Endothelial cell (in vitro differentiated cells): ENCODE measurements at places on chromosomes 12 and 14.

GRCh38 chr12:131132118-131132892 lies 178.6 kb downstream of the ADGRD1 start:
- DNase-seq, result peak; percentile 91

DNA sequence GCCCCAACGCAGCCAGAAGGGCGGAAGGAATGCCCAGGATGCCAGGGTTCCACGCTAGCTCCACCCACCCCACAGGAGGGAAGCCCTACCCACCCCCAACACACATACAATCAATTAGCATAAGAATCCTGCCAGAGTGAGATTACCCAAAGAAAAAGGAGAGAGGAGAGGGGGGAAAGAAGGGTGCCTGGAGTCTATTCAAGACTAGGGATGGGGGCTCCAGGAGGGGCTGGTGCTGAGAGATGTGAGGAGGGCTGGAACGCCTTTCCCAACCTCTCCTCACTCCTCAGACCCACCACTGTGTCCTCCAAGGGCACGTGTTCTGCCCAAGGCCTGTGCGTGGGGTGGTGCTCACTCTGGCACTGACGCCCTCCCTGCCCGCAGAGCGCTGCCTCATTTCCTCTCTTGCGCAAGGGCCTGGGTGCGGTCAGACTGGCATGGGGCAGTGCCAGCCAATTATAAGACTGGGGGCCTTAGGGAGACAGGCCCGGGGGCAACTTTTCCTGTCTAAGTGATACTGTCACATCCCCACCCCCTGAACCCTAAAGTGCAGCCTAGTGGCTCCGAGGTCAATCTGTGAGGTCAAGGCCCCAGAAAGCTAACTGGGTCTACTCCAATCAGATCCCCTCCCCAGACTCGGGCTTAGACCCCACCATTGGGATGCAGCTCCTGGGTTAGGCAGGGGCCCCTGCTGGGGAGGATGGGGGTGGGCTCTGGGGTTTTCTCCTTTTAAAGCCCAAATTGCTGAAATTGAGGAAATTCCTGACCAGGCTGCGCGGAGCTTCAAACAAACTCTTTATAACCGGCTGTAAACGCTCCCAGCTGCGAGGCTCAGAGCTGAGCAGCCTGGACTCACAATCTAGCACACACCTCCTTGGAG lies 10.2 kb upstream of the ITGB7 start:
- no peak for DNase-seq

GRCh38 chr12:113970211-113970610 lies 4.1 kb upstream of the RBM19 start:
- DNase-seq, result no peak

GRCh38 chr12:13339538-13339937 lies 143.0 kb downstream of the EMP1 start:
- DNase-seq, result no peak

GRCh38 chr14:54138354-54139038 lies 181.9 kb upstream of the BMP4 start:
- DNase-seq, result no peak

DNA sequence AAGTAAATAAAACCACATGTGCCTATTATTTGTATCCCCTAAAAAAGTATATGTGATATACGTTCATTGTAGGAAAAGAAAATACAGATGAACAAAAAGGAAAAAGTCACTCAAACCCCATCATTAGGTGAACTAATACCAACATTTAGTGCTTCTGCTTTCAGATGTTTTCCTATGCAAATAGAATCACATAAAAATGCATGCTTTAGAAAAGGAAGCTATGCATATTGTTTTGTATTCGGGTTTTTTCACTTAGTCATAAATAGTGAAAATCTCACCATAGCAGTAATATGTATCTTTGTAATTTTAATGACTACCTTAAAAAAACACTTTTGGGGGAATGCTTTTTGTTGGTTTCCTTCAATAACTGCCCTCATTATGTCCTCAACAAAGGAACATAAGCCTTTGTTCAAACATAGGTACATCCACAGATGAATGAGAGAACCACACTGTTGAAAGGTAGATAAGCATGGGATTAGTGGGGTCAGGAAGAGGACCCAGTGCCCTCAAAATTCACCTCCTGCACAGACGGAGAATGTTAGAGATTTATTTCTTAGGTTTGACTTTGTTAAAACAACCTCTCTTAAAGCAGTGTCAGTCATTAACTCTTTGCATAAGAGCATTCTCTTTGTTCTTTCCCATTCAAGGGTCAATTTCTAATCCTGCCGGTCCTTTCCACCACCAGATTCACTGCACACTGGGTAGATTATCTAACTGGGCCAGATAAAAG lies 6.5 kb downstream of the AMDHD1 start:
- no peak for DNase-seq

DNA sequence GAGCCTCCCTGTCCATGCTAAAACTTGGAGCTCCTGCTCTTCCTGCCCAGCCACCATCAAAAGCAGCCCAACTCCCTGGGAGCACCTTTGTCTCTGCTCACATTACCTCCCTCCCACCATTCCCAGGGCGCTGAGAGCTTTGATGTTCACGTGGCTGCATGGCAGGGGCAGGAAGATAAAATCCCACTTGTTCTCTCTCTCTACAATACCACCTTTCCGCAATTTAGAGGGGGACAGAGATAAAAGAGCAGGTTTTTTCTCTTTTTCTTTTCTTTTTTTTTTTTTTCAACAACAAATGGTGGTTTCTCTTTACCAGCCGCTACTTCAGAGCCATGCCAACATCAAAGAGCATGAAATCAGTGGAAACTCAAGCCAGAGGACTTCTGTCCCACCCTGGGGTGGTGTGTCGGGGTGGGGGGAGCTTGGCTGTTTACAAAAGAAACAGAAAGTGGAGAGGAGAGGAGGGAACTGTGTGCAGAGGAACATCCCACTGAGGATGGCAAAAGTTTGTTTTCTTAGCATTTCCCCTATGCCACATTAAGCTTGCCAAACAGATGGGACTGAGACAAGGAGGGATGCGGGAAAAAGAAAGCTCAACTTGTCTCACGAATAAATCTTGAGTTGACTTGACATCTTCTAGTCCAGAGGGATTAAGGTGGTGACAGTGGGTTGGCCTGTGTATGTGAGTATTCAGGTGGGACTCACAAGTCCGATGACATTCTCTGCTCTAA lies 103.7 kb upstream of the NUDT4 start:
- no peak for DNase-seq

- no peak for DNase-seq
These were observed 10.0 kb downstream of the SLC38A4 start for GRCh38 chr12:46815809-46816208.

DNA sequence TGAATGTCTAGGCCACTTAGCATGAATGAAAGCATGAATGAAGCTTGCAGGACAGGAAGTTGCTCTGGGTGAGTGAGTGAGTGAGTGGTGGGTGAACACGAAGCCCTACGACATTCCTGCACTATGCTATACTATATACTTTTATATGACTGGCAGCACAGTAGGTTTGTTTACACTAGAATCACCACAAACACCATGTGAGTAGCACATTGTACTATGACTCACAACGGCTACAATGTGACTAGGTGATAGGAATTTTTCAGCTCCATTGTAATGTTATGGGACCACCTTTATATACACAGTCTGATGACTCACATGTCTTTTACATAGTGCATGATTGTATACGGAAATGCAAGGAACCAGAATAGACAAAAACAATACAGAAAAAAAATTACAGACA lies 1480.2 kb downstream of the AACS start:
- no peak for DNase-seq

- DNase-seq, result no peak
These were observed 39.7 kb upstream of the FBLN5 start for GRCh38 chr14:91987192-91987591.

- no peak for DNase-seq
These were observed 106.8 kb downstream of the CALM1 start for GRCh38 chr14:90503582-90503981.

- DNase-seq, result no peak
These were observed 798 bp downstream of the CLEC2B start for GRCh38 chr12:9868311-9868801.

- DNase-seq, result no peak
These were observed 8.4 kb upstream of the SALL2 start for GRCh38 chr14:21534576-21534975.

DNA sequence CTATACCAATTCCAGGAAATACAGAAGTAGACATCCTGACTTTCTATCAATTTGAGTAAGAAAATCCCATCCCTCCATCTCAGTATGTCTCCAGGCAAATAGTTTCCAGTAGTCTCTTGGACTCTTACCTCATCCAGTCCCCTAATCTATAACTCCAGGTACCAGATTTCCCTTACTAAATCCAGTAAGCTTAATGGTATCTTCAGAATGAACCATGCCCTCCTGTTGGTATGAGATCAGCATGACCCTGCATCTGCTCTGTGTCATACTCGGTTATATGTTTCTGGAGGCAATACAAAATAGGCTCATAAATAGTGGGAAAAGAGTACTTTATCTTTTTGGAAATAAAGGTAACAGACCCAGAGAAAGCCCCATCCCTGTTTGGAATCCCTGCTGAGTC lies 18.4 kb downstream of the PIGH start:
- no peak for DNase-seq

- no peak for DNase-seq
These were observed 1.9 kb downstream of the HOXC10 start for GRCh38 chr12:53986686-53987483.

- DNase-seq, result peak; percentile 88
These were observed 26.8 kb downstream of the TMEM63C start for GRCh38 chr14:77208291-77208978.

GRCh38 chr12:76226397-76226796 lies 121.8 kb downstream of the BBS10 start:
- DNase-seq, result no peak

DNA sequence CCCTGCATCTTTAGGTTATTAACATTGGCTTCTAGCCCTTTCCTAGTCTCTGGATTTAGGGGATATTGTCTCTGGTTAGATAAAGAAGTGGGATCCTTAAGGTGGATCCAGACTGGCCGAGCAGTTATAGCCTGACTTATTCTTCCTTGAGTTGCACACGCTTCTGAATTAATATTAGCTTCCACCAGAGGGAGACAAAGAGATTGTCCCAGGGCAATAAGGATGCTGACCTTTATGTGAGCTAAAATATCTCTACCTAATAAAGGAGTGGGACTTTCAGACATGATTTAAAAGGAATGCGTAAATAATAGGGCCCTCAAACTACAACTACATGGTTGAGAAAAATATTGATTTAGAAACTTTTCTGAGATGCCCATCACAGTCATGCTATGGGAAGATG lies 139.7 kb downstream of the SLCO1B3 start:
- DNase-seq, result no peak

DNA sequence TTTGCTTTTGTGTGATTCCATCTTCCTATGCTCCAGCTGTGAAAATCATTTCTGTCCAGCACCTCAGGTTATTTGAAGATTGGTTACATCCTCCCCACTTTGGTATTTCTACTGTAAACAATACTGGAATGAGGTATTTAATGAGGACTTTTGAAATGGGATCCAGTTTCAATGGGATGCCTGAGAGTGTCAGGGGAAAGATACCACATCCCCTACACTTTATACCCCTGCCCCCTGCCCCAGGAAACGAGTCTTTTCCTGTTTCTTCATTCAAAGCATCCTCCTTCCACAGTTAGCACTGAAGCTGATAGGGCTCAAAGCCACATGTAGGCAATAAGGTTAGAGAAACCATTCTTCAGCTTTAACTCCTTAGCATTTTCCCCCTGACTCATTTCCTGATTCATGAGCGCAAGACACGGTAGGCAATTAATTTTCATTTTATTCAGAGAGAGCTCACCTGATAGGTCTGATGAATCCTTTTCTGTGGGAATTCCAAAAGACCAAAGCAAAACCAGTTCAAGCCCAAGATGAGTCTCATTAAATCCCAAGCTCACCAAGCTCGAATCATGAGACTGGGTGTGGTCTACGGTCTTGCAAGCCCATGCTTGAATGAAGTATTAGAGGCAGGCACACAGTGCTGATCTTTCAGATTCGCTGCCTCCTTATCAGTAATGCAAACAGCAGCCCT lies 143.6 kb upstream of the CRY1 start:
- no peak for DNase-seq

- no peak for DNase-seq
These were observed 76.9 kb downstream of the PPHLN1 start for GRCh38 chr12:42402821-42403411.

GRCh38 chr12:75560167-75560566 lies 48.8 kb upstream of the KRR1 start:
- no peak for DNase-seq

DNA sequence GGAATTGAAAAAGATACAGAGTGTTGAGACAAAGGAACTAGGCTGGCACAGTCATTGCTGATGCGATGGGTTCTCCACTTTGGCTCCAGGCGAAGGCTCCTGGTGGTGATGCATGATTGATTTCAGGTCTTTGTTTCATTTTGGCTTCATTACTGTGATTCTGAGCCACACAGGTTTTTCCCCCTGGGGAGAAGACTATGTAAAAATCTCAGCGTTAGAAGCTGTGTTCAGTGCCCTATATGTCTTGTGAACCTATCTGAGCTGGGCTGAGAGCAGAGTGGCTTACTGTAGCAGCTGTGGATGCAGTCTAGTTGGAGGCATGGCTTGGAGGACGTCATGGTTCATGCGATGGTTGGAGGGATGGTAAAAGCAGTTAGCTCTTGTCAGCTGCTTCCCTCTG lies 54.0 kb downstream of the GPATCH2L start:
- DNase-seq, result no peak

- no peak for DNase-seq
These were observed 14.6 kb downstream of the RAPGEF3 start for GRCh38 chr12:47744005-47744651.

DNA sequence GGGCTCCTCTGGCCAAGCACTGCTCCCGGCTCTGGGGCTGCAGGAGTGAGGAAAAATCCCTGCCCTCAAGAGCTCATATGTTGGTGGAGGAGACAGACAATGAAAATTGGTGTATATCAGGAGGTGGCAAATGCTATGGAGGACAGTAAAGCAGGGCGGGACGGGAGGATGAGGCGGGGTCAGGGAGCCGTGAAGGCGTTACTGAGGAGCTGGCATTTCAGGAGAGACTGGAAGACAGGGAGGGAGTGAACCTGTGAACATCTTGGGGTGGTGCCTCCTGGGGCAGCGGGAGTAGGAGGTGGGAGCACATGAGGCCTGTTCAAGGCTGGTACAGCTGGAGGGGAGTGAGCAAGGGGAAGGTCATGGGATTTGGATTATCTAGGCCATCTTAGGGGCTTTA lies 26.6 kb downstream of the TSPAN9 start:
- DNase-seq, result no peak

DNA sequence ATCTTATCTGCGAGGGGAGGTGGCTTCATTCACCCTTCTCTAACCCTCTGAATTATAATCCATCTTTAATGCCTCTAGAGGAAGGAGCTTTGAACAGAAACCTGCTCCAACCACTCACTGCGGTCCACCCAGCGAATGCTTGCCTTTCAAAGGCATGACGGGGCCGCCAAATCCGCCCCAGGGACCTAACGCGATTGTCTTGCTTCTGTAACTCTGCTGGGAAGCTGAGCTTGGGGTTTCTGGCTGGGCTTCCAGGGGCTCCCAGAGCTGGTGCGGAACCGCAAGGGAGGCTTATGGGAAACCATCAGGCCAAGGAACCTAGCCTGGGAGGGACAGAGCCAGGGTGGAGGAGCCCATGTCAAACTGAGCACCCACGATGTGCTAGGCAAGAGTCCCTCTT lies 231.2 kb upstream of the LHX5 start:
- DNase-seq, result no peak

- no peak for DNase-seq
These were observed 532.5 kb downstream of the VRK1 start for GRCh38 chr14:97329701-97330100.
